ENCODE measurements at places on chromosomes 12 and 14.

DNA sequence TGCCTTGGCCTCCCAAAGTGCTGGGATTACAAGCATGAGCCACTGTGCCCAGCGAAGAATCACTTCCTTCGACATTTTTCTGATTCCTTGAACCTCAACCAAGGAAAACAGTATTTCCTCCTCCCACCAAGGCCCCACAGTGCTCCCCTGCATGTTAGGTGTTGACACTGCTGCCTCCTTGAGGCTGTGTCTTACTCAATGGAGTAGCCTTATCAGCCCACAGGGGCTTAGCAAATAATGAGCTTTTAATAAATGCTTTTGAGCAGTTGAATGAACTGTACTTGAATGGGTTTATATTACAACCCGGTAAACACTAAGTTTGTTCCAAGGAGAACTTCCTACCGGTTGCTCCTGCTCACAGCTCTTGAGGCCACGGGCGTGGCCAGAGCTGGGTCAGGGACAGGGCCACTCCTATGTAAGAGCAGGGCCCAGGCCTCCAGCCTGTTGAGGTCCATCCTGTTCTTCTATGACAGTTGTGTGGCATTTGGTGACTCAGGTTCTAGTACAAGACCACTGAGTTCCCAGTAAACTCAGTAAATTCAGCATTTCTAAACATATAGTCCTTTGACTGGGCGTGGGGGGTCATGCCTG is 36.8 kb upstream of the TUBA1A start:
- DNase-seq: peak; percentile 42

DNA sequence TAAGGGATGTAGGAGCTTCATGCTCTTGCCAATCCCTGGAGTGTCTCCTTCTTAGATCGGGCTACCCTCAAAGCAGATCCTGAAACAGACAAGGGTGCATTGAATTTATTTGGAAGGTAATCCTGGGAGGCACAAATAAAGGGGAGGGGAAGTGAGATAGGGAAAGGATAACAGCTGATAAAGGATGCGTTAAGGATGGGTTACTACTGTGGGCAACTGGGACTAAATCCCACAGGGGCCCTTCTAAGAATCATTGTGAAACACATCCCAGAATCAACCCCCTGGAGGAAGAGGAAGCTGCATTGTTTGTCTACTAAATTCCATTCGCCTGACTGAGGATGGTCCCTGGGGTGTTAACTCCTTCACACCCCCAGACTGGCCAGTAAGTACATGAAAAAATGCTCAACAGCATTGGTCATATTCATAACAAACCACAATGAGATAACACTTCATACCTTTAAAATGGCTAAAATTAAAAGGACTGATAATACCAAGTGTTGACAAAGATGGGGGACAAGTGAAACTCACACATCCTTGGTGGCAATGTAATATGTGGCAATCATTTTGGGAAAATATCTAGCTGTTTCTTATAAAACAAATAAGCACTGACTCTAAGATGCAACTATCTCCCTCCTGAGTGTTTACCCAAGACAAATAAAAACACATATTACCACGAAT is 37.0 kb upstream of the CMKLR1 start:
- DNase-seq: no peak

DNA sequence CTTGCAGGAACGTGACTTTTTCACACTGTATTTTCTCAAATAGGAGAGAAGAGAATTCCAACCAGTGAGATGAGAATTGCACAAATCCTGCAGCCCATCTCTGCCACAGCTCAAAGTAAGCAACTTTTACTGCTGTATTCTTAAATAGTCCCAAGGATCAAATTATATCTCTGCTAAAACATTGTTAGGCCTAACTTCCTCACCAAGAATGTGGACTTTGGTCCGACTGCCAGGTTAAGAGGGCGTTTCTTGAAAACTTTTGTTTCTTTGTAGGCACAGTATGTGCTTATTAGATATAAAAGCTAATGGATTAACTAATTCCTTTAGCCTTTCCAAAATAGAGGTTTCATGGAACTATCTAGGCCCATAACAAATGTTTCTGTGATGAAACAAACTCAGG is 61.4 kb upstream of the IFNG-AS1 start:
- no peak for DNase-seq

DNA sequence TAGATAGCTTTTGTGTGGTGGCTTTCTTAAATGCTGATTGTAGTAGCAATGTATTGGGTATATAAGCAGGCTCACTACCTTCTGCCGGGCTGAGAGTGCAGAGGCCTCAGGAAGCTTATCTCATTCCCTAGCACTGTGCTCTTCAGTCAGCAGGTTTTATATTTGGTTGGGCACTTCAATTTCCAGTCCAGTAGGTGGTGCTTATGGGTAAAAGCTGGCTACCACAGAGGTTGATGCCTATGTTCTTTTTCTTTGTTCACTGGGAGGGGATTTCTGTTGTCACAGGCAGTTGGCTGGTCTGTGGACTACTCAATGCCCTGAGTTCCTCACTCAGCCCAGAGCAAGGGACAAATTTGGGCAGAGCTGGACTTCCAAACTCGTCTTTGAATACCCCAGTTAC is 43.0 kb upstream of the GLIPR1 start:
- no peak for DNase-seq

- DNase-seq: no peak
These were observed 477.5 kb upstream of the CCDC196 start for GRCh38 chr14:66008631-66009030.

- DNase-seq: no peak
These were observed 151.4 kb upstream of the SSTR1 start for GRCh38 chr14:38056270-38056669.

- DNase-seq: peak; percentile 82
These were observed 52.4 kb downstream of the LMNTD1 start for GRCh38 chr12:25500651-25501050.

- peak; percentile 26 for DNase-seq
These were observed 14.8 kb upstream of the LRRC9 start for GRCh38 chr14:59905188-59905587.

- DNase-seq: no peak
These were observed 18.1 kb upstream of the CAND1 start for GRCh38 chr12:67251012-67251411.

GRCh38 chr12:106625976-106626375 is 43.2 kb downstream of the RFX4 start:
- DNase-seq: no peak

- no peak for DNase-seq
These were observed 4.4 kb downstream of the CHST11 start for GRCh38 chr12:104460973-104461698.

DNA sequence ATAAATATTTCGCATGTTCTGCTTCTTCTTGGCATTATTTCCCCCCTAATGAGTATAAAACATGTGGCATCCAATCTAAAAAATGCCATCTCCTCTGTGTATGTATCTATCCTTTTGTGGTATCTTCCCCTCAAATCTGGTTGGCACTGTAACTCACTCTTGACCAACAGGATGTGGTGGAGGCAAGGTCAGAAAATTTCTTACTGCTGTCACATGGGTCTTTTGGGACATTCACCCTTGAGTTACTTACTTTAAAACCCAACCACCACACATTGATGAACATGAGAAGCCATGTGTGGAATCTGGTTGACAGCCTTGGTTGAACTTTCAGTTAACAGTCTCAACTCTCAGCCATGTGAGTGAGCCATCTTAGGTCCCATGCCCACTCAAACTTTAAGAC is 516.9 kb downstream of the SLC16A7 start:
- peak; percentile 66 for DNase-seq

DNA sequence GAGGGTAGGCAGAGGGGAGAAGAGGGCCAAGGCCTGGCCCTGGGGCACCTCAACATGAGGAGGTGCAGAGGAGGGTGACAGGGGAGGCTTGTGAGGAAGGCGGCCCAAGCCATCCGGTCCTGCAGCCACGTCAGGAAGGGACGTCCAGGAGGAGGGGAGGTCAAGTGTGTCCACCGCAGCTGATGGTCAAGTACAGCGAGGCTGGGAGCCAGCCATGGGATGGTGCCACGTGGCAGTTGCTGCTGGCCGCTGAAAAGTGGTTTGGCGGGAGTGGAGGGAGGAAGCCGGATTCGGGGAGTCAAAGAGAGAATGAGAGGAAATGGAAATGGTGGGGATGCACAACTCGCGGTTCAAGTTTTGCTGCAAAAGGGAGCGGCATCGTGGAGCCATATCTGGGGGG is 41.2 kb downstream of the PRIMA1 start:
- DNase-seq: no peak

DNA sequence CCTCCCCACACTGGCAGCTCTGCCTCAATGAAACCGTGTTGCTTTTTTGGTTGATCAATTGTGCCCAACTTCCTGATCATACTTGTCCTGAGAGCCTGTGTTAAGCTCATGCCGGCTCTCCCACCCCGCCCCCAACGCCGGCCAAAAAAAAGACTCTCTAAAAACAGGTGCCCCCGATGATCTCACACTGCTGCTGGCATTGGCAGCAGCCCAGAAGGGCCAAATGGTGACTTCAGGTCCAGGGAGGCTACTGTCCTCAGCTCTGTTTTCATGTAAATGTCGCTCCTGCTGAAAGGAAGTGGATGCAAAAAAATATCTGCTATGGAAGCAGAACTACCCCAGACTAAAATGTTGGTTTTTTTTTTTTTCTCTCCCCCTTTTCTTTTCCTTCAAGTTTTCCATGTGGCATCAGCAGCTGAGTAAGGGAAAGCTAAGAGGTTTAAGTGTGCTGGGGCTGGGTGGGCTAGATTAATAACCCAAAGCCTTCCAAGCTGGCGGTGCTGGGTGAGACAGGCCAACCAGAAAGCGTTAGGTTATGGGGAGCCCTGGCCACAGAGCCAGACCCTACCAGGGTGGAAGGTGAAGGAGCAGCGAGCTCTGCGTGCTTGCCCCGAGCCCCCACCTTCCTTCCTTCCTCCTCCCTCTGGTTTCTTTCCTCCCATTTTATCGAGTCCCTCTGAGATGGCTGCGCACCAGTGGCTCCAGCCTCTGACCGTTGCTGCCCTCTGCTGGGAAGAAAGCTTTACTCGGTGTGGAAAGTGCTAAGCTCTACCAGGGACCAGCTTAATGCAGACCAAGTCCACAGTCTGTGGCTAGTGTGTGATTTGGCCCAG is 396.1 kb downstream of the NRXN3 start:
- peak; percentile 48 for DNase-seq

DNA sequence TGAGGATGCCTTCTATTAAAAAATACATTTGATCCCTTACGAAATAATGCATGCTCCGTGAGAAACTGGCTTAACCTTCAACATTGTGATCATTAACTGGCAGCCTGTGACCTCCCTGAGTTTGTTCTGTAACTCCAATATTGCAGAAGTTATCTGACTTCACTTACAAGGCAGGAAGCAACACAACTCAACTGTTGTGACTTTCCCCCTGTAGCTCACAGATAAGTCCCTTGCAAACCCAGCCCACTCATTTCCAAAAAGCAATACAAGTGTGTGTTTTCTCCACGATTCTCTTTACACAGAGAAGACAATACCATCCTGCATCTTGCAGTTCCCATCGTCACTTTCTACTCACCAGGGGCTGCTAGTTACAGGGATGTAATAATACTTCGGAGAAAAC is 304.7 kb upstream of the TMEM132C start:
- no peak for DNase-seq

- peak; percentile 48 for DNase-seq
These were observed 41.3 kb upstream of the EIF5 start for GRCh38 chr14:103292426-103293374.

DNA sequence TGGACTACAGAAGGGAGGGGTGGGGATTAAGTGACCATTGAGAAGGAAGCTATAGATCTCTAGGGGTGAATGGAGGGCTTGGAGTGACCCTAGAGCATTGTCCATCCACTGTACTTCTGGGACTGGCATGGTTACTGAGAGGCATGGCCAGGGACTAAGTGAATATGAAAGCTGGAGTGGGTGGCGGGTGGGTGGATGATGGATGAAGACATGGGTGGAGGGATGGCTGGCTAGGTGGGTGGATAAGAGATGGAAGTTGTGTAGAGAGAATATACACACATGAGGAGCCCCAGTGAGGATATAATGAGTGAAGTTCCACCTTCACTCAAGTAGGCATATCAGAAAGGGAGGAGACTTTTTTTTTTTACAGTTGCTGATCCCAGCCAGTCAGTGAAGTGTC is 65.5 kb upstream of the NRXN3 start:
- DNase-seq: no peak

GRCh38 chr12:23560611-23561010 is 388.9 kb downstream of the SOX5 start:
- no peak for DNase-seq

GRCh38 chr14:53285821-53286220 is 132.7 kb upstream of the DDHD1 start:
- peak; percentile 8 for DNase-seq

- peak; percentile 90 for DNase-seq
These were observed at the start of gene SCFD1 for GRCh38 chr14:30621940-30622830. Gene SCFD1, plus strand, starts transcription at chr14:30622319. Its CDS starts 20 bp downstream, at chr14:30622339.

- no peak for DNase-seq
These were observed 472.9 kb downstream of the NOVA1 start for GRCh38 chr14:26124896-26125438.

DNA sequence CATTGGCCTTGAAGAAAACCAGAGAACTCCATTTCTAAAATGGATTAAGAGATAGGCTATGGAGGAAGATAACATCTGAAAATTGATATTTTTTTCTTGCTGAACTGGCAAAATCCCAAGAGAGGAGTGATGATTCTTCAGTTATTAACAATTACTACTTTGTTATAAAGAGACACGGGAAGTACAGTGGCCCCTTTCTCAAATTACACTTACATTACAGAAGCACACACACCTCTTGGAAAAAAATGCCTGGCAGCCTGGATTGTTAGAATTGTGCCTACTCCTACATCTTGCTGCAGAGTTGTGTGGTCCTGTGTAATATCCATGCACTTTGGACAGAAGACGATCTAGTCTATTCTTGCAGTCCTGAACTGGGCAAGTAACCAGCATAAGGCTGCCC is 71.7 kb downstream of the TGFB3 start:
- no peak for DNase-seq

DNA sequence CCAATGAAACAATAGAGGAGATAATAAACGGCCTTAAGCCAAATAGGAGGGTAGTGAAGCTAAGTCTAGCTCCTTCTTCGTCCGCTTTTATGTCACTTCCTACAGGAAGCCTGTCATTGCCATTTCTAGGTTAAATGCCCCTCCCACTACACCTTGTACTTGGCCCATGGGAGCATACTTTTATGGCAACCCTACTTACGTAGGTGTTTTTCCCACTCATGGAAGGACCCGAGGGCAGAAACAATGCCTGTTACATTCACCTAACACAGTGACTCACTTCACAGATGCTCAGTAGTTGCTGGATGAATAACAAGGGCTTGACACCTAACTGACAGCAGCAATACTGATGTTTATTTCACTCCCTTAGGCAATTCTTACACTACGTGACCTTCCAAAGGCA is 44.5 kb downstream of the ALKBH1 start:
- DNase-seq: peak; percentile 89

DNA sequence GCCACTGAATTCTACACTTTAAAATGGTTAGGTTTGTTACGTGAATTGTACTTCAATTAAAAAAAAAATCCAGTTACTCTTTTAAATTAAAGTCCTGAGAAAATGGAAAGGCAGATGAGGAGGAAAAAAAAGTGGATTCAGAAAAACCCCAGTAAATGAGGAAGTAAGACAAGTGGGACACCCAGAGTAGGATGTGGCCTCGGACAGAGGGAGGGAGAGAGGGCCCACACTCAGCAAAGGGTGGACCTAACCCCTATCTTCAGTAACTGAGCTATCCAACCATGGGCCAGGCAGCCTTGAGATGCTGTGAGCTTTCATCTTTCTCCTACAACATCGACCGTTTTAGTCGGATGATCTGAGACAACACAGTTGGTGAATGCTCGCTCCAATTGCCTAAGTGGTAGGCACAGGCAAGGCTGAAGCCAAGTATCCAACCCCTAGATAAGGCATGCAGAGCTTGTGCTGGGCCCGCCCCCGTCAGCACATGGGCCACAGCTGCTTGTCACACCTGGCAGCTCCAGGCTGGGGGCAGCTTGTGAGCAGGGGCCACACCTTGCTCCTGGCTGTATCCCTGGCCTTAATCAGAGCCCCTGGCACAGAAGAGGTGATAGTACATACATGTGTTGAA is 142.1 kb downstream of the TTC7B start:
- no peak for DNase-seq
